WTC11 (cell line): ENCODE measurements at places on chromosomes 13 and 19. TPM values are rescaled to one million over a fixed set of nuclear protein-coding genes. Genes with fewer than 3 reads are reported as not detected.

GRCh38 chr13:23673354-23673753 is 103.1 kb downstream of the TNFRSF19 start:
- H3K27me3 ChIP-seq: no peaks in the 10 kb centered on the region; the same call in 1 of the 2 replicates
- peaks cover 8% of the 10 kb centered on the region for H3K36me3 ChIP-seq
- H3K4me3 ChIP-seq: no peak overlapping the region
- no peak overlapping the region for H3K27ac ChIP-seq

- no peaks in the 10 kb centered on the region for H3K4me1 ChIP-seq
- H3K27me3 ChIP-seq: no peaks in the 10 kb centered on the region
- peaks cover 8% of the 10 kb centered on the region; the same call in 1 of the 2 replicates for H3K36me3 ChIP-seq
- H3K4me3 ChIP-seq: no peak overlapping the region
- no peak overlapping the region for H3K27ac ChIP-seq
These were observed 69.7 kb downstream of the UFM1 start for GRCh38 chr13:38419312-38419873.

- no peak overlapping the region for H3K4me3 ChIP-seq
- H3K4me1 ChIP-seq: peaks cover 23% of the 10 kb centered on the region
- H3K27me3 ChIP-seq: no peaks in the 10 kb centered on the region
- peak overlapping the region; percentile 82; the same call in 1 of the 2 replicates for H3K27ac ChIP-seq
- peaks cover 48% of the 10 kb centered on the region for H3K36me3 ChIP-seq
These were observed 27.9 kb downstream of the FAM124A start for GRCh38 chr13:51249770-51250741.

Gene ZNF561
- total RNA-seq: 39.2 to 67.9 TPM (median 40.7 TPM) in 3 replicates

DNA sequence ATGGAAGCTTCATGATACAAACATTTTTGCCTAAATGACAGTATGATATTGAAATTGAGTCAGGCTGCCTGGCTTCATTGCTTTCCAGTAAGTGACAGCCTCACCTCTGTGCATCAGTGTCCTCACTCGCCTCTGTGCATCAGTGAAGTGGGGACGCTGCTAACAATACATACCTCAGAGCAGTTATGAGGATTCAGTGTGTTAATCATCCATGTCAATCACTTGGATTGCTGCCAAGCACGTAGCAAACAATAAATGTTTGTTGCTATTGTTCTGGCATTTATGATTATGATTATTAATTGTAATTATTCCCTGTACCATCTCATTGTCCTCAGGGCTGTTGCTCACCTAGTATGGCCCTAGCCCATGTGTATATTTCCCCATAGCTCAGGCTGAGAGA is 8.8 kb downstream of the PPP2R1A start:
- no peak for DNase-seq
- H3K36me3 ChIP-seq: peaks cover 60% of the 10 kb centered on the region
- no peak overlapping the region for H3K27ac ChIP-seq
- no peaks in the 10 kb centered on the region for H3K27me3 ChIP-seq
- H3K4me3 ChIP-seq: no peak overlapping the region
- peaks cover 14% of the 10 kb centered on the region for H3K4me1 ChIP-seq

DNA sequence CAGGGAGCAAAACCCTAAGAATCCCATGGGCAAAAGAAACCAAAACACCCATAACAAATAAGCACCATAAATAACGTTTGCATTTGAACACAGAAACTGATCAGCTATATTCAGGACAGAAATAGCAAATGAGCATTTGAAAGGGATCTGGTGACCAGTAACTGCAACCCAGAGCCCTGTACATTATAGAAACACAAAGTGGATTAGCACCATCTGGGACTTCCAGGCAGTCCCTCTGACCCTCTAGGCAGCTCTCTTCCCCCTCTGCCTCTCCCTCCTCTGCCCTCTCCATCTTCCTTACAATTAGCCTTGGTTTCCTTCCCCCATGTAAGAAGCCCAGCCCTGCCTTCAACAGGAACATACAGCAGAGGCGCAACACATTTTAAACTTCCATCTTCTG is 215.0 kb downstream of the DCLK1 start:
- no peak for DNase-seq
- H3K27ac ChIP-seq: 0 out of 2 replicates have a peak overlapping the region, but pooled peaks have one; percentile 12
- H3K36me3 ChIP-seq: no peaks in the 10 kb centered on the region; the same call in 1 of the 2 replicates
- H3K4me3 ChIP-seq: no peak overlapping the region
- peaks cover 47% of the 10 kb centered on the region for H3K4me1 ChIP-seq

DNA sequence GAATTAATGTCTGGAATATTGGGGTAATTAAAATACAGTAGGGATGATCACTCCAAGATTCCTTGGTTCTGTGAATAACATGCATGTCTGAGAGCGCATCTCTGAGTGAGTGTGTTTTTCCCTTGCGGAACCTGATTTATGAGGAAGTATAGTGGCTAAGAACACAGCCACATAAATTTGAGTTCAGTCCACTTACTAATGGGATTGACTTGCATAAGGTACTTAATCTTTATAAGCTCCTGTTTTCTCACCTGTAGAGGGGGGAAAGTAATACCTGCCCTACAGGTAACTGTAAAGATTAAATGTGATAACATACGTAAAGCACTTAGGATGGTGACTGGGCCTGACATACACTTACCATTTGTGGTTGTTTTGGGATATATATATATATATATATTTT is 60.8 kb downstream of the KLF5 start:
- no peaks in the 10 kb centered on the region for H3K36me3 ChIP-seq
- H3K4me3 ChIP-seq: no peak overlapping the region
- DNase-seq: no peak
- H3K27me3 ChIP-seq: no peaks in the 10 kb centered on the region
- no peak overlapping the region for H3K27ac ChIP-seq

- DNase-seq: no peak
- H3K27ac ChIP-seq: no peak overlapping the region
- H3K27me3 ChIP-seq: no peaks in the 10 kb centered on the region
These were observed 1872.3 kb upstream of the PCDH20 start for GRCh38 chr13:63287926-63288325.

DNA sequence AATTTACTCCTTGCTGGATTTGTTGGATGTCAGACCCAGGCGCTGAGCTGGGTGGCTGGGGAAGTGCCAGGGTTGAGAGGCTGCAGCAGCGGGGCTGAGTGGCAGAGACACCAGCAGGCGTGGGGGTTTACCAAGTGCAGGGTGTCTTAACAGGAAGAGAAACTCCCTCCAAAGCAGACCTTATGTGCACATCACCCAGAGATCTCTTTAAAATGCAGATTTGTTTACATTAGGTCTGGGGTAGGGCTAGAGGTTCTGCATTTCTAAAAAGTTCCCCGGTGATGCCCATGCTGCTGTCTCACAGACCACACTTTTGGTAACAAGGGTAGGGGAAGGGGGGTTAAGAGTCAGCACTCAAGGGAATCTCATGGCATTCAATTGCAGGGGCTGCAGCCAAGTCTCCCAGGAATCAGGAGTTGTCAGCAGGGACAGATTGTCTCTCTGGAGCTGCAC is 80.7 kb upstream of the OLFM4 start:
- H3K27me3 ChIP-seq: peaks cover 58% of the 10 kb centered on the region
- H3K4me1 ChIP-seq: peaks cover 52% of the 10 kb centered on the region
- H3K36me3 ChIP-seq: no peaks in the 10 kb centered on the region
- DNase-seq: no peak

DNA sequence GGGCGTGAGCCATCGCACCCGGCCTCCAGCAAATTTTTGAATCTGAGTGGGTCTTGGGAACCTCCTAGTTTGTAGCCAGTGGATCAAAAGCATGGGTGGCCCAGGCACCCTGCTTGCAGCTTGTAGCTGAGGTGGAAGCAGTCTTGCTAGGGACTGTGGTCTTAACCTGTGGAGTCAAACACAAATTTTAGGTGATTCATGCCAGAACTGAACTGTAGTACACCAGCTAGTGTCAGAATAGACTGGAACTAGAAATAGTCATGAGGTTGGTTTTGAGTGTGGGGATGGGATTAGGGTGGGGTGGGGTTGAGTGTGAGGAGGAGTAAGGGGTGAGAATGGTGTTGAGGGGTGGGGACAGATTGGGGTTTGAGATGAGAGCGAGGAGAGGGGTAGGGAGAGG is 5.8 kb downstream of the LIM2 start:
- H3K4me1 ChIP-seq: no peaks in the 10 kb centered on the region
- H3K27ac ChIP-seq: no peak overlapping the region
- DNase-seq: no peak
- peaks cover 7% of the 10 kb centered on the region; the same call in 1 of the 2 replicates for H3K36me3 ChIP-seq

- no peaks in the 10 kb centered on the region for H3K36me3 ChIP-seq
- DNase-seq: no peak
- H3K4me1 ChIP-seq: no peaks in the 10 kb centered on the region
- H3K27me3 ChIP-seq: no peaks in the 10 kb centered on the region
These were observed 257.8 kb upstream of the IPO5 start for GRCh38 chr13:97695684-97696083.

GRCh38 chr13:111662895-111663294 is 342.5 kb downstream of the TEX29 start:
- no peaks in the 10 kb centered on the region for H3K36me3 ChIP-seq
- H3K4me3 ChIP-seq: no peak overlapping the region
- no peak for DNase-seq
- peaks cover 2% of the 10 kb centered on the region; the same call in 1 of the 2 replicates for H3K27me3 ChIP-seq
- H3K27ac ChIP-seq: no peak overlapping the region

Gene BEST2
- total RNA-seq: 3.3 to 4.7 TPM (median 4.1 TPM) in 3 replicates

DNA sequence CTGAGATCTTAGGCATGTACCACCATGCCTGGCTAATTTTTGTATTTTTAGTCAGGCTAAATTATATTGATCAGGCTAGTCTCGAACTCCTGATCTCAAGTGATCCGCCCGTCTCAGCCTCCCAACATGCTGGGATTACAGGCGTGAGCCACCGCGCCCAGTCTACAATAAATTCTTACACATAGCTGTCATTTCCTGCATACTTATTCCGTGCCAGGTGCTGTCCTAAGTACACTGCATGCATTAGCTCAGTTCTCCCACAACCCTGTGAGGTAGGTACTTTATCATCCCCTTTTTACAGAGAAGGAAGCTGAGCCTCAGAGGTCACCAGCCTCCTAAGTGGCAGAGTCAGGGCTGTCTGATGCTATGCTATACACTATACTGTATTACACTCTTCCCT is 7.2 kb upstream of the RHPN2 start:
- peaks cover 5% of the 10 kb centered on the region; the same call in 1 of the 2 replicates for H3K4me1 ChIP-seq
- no peak for DNase-seq
- H3K27me3 ChIP-seq: no peaks in the 10 kb centered on the region
- no peak overlapping the region for H3K27ac ChIP-seq
- no peak overlapping the region for H3K4me3 ChIP-seq
- no peaks in the 10 kb centered on the region for H3K36me3 ChIP-seq

DNA sequence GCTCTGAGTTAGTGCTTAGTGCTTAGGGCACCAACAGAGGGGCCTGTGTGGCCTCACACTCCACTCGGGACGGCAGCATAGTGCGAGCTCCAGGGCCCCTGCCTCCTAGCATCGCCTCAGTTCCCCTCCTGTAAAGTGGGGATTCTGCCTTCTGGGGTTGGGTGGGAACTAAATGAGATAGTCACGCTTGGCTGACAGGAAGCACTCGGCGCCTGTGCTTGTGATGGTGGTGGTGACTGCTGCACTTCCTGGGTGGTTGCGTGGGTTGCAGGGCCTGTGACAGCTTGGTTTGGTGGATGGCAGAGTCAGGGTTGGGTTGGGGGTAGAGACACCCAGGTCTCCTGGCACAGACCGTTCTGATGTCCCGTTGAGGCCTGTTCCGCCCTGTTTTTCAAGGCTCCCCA is 7.7 kb downstream of the PLEKHF1 start:
- peak overlapping the region; percentile 64; the same call in 1 of the 2 replicates for H3K27ac ChIP-seq
- no peak for DNase-seq
- H3K27me3 ChIP-seq: no peaks in the 10 kb centered on the region
- H3K36me3 ChIP-seq: peaks cover 12% of the 10 kb centered on the region
- H3K4me3 ChIP-seq: no peak overlapping the region

DNA sequence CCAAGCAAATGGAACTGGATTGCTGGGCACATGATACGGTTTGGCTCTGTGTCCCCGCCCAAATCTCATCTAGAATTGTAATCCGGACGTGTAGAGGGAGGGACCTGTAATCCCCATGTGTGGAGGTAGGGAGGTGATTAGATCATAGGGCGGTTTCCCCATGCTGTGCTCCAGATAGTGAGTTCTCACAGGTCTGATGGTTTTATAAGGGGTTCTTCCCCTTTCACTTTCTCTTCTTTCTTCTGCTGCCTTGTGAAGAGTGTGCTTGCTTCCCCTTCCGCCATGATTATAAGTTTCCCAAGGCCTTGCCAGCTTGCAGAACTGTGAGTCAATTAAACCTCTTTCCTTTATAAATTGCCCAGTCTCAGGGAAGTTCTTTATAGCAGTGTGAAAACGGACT is 32.6 kb upstream of the MTIF3 start:
- H3K27ac ChIP-seq: no peak overlapping the region
- H3K36me3 ChIP-seq: no peaks in the 10 kb centered on the region
- no peak for DNase-seq

- no peak overlapping the region for H3K4me3 ChIP-seq
- H3K27me3 ChIP-seq: no peaks in the 10 kb centered on the region
- no peaks in the 10 kb centered on the region for H3K36me3 ChIP-seq
- DNase-seq: no peak
- H3K4me1 ChIP-seq: peaks cover 30% of the 10 kb centered on the region
These were observed 187.6 kb upstream of the ARGLU1 start for GRCh38 chr13:106755542-106755941.

- H3K4me3 ChIP-seq: no peak overlapping the region
- H3K4me1 ChIP-seq: 0 out of 2 replicates have a peak, but pooled peaks cover 4% of the 10 kb centered on the region
- H3K27ac ChIP-seq: peak overlapping the region; percentile 64
- no peak for DNase-seq
- peaks cover 28% of the 10 kb centered on the region for H3K36me3 ChIP-seq
These were observed 17.6 kb downstream of the SPINT2 start for GRCh38 chr19:38281811-38282566.

DNA sequence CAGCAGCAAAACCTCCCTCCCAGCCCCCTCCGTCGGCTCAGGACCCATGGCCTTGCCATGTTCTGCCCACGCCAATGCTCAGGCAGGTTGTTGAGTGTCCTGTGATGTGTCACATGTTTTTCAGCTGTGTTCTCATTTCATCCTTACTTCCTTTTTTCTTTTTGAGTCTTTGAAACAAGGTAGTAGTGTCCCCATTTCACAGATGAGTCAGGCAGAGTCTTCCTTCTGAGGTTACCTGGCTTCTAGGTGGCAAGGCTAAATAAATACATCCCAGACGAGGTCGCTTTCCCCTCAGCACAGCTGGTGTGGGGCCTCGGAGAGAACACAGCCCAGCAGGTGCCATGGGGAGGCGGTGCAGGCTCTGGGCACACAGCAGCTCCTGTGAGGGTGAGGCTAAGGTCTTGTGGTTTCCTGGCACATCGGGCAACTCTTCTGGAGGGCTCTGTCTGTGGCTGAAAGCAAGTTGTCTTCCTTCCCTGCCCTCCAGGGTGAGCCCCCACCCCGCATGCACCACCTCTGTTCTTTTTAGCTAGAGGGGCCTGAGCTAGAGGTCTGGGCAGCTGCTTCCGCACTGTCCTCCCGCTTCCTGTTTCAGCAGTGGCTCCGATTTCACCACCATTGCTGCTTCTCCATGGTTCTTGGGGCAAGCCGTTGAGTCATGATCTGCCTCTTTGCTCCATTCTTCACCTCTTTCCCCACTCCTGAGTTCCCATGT is 15.1 kb downstream of the PRAM1 start:
- H3K4me1 ChIP-seq: peaks cover 5% of the 10 kb centered on the region; the same call in 1 of the 2 replicates
- no peaks in the 10 kb centered on the region for H3K27me3 ChIP-seq
- H3K4me3 ChIP-seq: no peak overlapping the region
- peak overlapping the region; percentile 73 for H3K27ac ChIP-seq
- no peak for DNase-seq

- H3K36me3 ChIP-seq: 0 out of 2 replicates have a peak, but pooled peaks cover 5% of the 10 kb centered on the region
- DNase-seq: no peak
- H3K4me3 ChIP-seq: no peak overlapping the region
- no peak overlapping the region for H3K27ac ChIP-seq
- H3K27me3 ChIP-seq: peaks cover 5% of the 10 kb centered on the region; the same call in 1 of the 2 replicates
- H3K4me1 ChIP-seq: peaks cover 7% of the 10 kb centered on the region; the same call in 1 of the 2 replicates
These were observed 151.3 kb upstream of the IPO5 start for GRCh38 chr13:97802213-97802612.
